ENCODE measurements at places on chromosomes 2 and 18.

- no peak for DNase-seq
Observed at GRCh38 chr2:2014251-2014771, 270.0 kb upstream of the PXDN start.

DNA sequence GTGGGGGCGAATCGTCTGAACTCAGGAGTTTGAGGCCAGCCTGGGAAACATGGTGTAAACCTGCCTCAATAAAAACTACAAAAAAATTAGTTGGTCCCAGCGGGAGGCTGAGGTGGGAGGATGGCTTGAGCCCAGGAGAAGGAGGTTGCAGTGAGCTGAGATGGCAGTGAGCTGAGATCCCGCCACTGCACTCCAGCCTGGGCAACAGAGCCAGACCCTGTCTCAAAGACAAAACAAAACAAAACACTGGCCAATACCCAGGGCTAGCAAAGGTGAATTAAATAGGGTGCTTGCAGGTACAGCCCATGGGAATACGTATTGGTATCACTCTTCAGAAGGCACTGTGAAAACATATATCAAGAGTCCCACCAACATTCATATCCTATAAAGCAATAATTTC, 7.0 kb downstream of the ITSN2 start:
- DNase-seq = no peak

DNA sequence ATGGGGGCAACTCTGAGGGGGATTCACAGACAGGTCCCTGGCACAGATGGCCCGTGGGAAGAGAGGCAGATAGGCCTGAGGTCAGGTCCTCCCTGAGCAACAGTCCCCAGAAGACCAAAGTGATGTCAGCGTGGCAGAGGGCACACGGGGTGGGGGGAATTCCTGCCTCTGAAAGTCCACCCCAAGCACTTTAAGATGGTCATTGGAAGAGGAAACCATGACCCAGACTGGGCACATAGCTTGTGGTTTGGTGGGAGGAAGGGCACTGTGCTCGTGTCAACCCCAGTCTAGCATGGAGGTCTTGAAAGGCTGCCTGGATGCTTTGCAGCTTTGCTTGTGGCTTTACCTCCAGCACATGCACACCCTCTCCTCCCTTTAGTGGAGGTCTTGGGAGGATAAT, 38.0 kb upstream of the SIX2 start:
- DNase-seq = no peak

GRCh38 chr2:84194949-84195644, 264.0 kb downstream of the SUCLG1 start:
- no peak for DNase-seq

- no peak for DNase-seq
Observed at GRCh38 chr2:10286216-10287037, 16.3 kb upstream of the HPCAL1 start.

GRCh38 chr2:68653034-68653433, 9.7 kb downstream of the PROKR1 start:
- no peak for DNase-seq

DNA sequence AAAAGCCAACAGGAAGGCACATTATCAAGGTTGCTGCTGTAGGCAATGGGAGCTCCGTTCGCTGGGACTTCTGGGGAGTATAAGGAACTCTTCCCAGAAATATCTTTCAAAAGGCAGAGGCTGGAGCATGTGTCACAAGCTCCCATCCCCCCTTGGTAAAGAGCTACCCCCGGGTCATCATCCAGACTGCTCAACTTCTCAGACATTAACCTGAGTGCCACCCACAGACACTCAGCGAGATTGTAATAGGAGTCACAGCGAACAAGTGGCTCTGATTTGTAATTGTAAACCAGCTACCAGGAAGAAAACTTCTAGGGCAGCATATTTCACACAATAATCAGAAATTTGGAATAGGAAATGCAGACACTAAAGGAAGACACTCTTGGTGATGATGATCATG, 290.2 kb upstream of the PARD3B start:
- no peak for DNase-seq

DNA sequence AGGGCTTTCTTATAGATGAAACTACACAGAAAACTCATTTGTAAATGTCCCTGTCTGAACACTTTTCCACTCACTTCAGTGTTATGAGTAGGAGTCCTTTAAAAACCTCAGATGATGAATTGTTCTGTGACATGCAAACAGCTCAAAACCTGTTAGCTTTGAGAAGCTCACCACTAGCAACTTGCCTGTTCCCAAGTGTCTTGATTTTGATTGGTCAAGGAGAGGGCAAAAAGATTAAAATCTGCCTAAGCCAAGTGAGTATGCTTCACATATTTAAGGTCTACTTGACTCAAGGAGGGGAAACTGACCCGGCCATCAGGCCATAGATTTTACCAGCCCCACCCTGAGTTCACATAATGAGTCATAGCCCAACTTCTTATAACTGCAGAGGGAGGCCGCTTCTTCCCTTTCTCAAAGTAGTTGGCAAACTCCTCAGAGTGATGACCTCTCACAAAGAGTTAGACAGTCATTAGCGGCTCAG, 45.2 kb upstream of the MEIS1 start:
- DNase-seq = no peak

GRCh38 chr2:74447230-74447999, 5.7 kb upstream of the RTKN start:
- DNase-seq = no peak

DNA sequence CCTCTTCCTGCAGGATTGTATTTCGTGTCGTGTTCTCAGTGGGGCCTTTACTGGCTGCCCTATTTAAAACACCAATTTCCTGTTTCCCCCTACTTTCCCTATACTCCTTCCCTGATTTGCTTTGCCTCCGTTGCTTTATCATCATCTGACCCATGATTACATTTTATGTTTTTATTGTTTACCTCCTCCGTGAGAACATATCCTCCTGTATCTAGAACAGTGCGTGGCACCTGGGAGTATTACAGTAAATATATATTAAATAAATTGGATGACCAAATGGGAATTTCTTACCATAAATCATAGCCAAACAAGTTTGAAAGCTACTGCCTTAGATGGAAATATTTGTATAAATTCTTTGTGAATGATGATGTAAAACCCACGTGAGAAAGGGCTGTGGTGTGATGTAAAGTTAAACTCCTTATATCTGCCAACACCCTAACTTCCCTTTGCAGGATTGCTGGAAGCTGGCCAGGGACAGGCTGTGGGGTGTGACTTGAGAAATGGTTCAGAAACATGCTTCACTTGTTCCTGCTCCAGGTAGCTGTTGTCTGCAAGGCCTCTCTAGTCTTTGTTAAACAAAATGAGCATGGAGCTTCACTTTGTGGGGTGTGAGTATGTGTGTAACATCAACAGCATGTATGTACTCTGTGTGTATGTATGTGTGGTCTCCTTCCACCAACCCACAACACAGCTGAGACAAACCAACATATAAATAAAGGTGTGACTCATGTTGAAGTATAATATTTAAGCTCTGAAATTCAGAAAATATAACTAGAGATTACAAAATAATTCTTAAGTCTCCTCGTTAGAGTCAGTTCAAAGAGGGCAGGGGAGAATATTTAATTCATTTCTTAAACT, 40.3 kb downstream of the LHCGR start:
- DNase-seq = no peak

GRCh38 chr18:9536354-9537152, 61.2 kb downstream of the RALBP1 start:
- DNase-seq = no peak

DNA sequence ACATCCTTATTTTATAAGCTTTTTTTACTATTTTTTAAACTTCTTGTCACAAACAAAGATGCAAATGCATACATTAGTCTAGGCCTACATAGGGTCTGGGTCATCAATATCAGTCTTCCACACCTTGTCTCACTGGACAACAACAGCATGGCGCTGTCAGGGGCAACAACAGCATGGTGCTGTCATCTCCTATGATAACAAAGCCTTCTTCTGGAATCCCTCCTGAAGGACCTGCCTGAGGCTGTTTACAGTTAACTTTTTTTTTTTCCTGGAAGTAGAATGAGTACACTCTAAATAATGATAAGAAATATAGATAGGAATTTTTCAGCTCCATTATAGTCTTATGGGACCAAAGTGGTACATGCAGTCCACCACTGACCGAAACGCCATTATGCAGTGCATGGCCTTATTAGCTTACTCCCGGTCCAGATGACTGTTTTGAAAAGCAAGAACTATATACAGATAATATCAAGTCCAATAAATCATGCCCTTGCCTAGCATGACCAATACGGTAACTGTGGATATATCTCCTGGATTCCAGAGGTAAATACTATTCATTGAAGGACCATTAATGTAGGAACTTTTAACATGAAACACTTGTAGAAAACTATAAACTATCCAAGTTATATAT, 38.4 kb downstream of the TCF4 start:
- no peak for DNase-seq

- no peak for DNase-seq
Observed at GRCh38 chr2:220377482-220378155, 750.2 kb downstream of the SLC4A3 start.

DNA sequence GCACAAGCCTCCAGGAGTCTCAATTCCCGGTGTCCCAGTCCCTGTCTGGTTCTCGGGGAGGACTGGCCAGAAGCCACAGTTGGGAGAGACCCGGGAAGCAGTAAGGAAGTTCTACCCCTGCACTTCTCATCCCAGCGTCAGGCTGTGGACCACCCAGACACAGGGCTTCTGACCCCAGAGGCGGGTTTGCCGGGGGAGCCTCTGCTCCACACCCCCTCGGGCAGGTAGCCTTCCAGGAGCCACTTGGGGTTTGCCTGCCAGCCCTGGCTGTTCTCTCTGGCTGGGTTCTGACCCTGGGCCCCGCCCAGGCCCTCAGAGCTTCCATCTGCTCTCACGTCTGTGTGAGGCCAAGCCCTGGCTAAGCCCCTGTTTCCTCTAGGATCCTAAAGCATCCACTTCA, 94.4 kb upstream of the GPC1 start:
- DNase-seq = no peak

DNA sequence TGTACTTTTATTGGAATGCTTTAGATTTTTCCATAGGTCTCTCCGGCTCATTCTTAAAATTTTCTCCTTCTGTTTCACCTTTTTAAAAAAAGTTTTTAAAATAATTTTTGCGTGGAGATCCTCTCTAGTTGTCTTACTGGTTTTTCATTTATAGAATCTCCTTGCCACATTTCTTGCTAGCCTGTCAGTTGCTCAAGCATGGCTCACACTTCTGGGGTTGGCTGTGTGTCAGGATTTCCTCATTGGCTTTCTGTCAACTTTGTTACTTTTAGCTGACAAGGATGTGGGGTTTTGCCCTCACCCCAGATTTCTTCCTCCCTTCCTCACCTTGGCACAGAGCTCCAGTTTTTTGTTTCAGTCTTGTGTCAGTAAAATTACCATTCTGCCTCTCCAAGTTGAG, 124.6 kb downstream of the ZNF407 start:
- DNase-seq = no peak

- DNase-seq = no peak
Observed at GRCh38 chr18:57631697-57632096, 10.1 kb upstream of the NARS1 start.

DNA sequence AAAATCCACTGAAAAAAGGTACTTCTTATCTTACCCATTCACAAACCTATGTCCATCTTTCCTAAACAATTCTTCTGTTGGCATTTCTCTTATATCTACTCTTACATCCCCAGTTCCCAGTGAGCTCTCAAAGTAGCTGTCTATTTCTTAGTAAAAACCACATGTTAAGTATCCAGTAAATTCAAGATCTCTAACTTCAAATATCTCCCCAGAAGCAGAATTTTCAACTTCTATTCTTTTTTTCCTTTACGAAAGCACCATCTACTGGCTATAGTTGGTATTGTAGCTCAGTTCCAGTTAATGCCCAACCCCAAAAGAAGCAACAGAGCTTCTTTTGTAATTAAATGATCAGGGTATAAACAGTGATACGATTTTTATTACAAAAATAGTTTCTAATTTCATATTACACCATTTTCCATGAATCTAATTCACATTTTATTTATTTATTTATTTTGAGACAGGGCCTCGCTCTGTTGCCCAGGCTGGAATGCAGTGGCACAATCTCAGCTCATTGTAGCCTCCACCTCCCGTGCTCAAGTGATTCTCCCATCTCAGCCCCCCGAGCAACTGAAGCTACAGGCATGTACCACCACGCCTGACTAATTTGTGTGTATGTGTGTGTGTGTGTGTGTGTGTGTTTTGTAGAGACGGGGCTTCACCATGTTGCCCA, 28.5 kb downstream of the HRH4 start:
- DNase-seq = no peak

- no peak for DNase-seq
Observed at GRCh38 chr2:27185331-27186026, 26.4 kb upstream of the ATRAID start.

DNA sequence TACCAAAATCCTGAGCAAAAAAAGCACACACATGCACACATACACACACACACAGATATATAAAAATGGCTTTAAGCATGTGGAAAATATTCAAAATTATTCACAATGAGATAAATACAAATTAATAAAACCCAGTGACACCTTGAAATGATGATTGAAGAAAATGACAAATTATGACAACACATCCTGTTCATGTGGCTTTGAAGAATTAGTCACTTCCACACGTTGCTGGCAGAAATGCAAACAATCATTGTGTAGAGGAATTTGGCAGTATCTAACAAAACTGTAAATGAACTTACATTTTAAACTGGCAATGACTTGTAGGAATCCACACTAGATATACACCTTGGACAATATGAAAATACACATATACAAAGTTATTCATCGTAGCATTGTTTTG, 95.8 kb upstream of the RGPD4 start:
- DNase-seq = no peak

GRCh38 chr2:111640480-111640879, 243.5 kb downstream of the ANAPC1 start:
- no peak for DNase-seq

DNA sequence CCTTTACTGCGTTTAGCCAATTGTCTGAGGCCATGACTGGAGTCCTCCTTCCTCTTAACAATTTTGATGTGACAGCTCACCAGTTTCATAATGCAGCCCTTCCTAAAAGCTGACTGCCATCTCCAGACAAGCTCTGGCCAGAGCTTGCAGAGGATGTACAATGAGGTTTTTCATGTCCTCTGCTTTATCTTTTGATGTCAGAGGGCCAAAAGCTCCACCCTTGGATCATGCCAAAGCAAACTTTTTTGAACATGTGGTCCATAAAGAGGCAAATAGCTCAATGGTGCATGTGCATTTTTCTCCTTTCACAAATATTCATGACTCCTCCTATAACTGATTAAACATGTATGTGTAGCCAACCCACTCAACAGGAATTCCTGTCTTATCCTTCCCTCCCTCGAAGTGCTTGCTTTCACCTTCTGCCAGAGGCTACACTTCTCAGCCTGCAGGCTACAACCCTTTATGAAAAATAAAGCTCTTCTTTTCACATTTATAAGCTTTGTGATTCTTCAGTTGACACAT, 266.2 kb downstream of the FBXO15 start:
- DNase-seq = no peak

- no peak for DNase-seq
Observed at GRCh38 chr2:28407131-28407975, 14.7 kb downstream of the FOSL2 start.

DNA sequence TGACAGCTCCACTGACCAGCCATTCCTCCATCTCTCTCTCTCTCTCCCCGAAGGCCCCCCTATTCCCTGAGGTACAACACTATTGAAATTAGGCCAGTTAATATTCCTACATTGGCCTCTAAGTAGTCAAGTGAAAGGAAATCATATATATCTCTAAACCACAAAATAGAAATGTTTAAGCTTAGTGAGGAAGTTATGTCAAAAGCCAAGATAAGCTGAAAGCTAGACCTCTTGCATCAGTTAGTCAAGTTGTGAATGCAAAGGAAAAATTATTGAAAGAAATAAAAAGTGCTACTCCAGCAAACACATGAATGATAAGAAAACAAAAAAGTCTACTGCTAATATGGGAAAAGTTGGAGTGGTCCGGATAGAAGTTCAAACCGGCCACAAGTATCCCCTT, 301.3 kb upstream of the RBMS1 start:
- DNase-seq = no peak

GRCh38 chr18:5104246-5104645, 92.8 kb downstream of the AKAIN1 start:
- no peak for DNase-seq
